Glomerular endothelial cell (primary cell): ENCODE measurements at places on chromosomes 12 and 14.

- no peak for DNase-seq
Observed at GRCh38 chr12:104494793-104495158, 38.0 kb downstream of the CHST11 start.

- DNase-seq = no peak
Observed at GRCh38 chr14:51783765-51784164, 76.6 kb upstream of the GNG2 start.

- no peak for DNase-seq
Observed at GRCh38 chr14:102902086-102902485, 20.4 kb upstream of the AMN start.

DNA sequence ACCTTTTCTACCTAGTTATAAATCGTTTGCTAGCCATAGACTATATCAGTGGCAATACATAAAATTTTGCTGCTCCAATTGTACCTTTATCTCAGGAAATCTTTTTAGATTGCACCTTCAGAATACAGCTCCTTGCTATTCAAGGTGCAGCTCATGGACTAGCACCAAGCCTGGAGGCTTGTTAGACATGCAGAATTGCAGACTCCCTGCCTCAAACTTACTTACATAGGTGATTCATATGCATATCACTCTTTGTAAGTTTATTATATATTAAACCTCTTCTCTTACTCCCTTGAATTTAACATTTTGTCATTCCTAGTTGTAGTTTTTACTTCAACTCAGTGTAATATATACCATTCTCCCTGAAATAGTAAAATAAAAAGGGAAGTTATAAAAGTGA is 195.4 kb upstream of the PDZRN4 start:
- no peak for DNase-seq

DNA sequence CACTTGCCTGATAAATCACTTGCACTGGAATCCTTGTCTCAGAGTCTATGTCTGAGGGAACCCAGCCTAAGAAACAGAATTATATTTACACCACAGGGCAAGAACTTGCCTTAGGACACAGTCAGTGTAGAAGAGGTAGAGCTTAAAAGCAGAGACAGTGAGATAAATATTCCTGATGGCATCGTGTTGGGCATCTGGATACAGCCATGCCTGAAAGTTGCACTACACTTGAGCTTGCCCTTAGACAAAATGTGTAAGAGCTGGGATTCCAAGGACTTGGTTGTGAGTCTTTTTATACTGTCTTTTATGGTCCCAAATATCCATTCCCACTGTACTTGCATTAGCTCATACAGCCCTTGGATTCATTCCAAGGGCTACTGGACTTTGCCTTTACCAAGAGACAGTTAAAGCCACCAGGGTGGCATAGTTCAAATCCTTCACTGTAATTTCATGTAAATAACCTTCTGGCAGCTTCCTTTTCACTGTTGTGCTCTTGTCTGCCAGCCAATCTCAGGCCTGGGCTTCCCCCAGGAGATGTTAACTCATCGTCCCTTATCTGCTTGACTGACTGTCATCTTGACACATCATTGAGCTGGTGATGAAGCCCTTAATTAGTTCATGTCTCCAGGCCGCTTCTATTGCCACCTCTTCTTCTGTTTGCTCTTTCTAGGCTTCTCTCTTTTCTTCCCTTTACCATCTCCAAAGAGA is 577.9 kb upstream of the TBX3 start:
- no peak for DNase-seq

DNA sequence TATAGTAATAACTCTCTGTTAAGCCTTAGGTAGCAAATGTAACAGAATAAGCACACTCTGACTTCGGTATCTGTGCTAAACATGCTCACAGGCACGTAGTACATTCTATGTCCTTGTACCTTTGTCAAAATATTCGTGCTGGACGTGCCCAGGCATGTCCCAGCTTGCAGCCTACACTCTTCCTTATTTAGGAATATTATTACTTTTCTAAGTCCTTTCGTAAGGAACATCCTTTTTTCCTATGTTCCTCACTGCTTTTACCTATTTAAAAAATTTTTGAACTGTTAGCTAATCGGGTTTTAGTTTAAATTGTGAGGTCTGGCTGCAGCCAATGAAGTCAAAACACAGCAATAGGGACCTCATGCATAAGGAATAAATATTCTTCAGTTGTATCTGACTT is 24.1 kb upstream of the UBC start:
- DNase-seq = no peak

GRCh38 chr14:90355540-90356518 is 24.1 kb upstream of the NRDE2 start:
- no peak for DNase-seq

- no peak for DNase-seq
Observed at GRCh38 chr14:105143451-105144025, 25.0 kb downstream of the JAG2 start.

GRCh38 chr14:95674613-95675012 is 11.6 kb upstream of the TCL1B start:
- DNase-seq = no peak

GRCh38 chr12:124469193-124469888 is 98.1 kb downstream of the NCOR2 start:
- no peak for DNase-seq

GRCh38 chr12:99334285-99335056 is 313.1 kb upstream of the GARIN6 start:
- no peak for DNase-seq

GRCh38 chr12:27965411-27965810 is 7.1 kb downstream of the PTHLH start:
- DNase-seq = no peak

GRCh38 chr12:23686095-23686494 is 263.4 kb downstream of the SOX5 start:
- no peak for DNase-seq

- DNase-seq = no peak
Observed at GRCh38 chr12:132279184-132279889, 50.1 kb downstream of the GALNT9 start.

DNA sequence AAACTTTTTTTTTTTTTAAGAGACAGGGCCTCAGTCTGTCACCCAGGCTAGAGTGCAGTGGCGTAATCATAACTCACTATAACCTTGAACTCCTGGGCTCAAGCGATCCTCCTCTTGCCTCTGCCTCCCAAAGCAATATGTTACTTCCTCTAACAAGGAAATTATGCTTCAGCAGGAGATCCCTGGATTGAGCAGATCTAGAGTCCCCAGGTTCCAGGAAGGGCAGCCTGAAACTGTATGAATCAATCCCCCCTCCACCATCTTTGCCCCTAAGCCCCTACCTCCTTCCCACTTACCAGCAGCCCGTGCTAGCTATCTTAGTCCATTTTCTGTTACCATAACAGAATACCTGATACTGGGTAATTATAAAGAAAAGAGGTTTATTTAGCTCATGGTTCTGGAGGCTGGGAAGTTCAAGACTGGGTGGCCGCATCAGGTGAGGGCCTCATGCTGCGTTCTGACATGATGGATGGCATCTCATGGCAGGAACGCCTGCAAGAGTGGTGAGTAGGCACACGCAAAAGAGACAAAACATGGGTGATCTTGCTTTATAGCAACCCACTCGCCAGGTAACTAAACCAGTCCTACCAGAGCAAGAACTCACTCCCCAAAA is 5.0 kb downstream of the TAMALIN start:
- no peak for DNase-seq

- no peak for DNase-seq
Observed at GRCh38 chr12:94305130-94305957, 154.3 kb downstream of the CEP83 start.

GRCh38 chr14:95173518-95173917 is 16.2 kb upstream of the DICER1 start:
- DNase-seq = no peak

DNA sequence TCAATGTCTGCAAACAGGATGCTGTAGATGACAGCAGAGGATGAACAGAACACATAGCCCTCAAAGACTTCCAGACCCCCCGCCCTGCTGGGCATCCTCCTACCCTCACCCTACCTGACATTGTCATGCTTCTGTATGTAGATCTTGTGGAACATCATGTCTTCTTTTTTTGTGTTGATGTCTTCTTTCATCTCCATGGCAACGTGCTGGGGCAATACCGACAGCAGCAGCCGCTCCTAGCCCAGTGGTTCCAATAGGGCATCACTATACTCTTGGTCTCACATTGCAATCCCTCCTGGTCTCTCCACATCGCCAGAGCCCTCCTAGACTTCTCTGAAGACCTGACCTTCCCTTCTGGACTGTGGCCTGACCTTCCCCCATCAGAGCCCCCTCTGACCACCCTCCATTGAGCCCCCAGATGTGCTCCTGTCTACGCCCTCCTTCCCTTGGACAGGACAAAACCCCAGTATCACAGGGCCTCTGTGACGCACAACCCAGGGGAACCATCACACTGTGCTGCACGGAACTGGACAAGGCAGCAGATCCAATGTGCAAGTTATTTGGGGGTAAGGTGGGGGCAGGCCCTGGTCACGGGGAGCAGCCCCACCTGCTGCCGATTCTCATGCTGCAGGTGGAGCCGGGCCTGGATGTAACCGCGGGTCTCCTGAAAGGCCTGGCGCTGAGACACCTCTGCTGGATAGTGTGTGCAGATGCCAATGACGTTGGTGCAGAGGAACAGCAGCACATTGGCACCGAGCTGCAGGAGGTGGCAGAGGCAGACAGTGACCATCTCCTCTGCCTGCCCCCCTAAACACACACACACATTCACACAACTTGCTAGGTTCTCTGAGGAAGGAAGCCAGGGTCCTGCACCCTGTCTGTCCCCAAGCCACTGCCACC is 11.1 kb downstream of the ADCY6 start:
- no peak for DNase-seq

DNA sequence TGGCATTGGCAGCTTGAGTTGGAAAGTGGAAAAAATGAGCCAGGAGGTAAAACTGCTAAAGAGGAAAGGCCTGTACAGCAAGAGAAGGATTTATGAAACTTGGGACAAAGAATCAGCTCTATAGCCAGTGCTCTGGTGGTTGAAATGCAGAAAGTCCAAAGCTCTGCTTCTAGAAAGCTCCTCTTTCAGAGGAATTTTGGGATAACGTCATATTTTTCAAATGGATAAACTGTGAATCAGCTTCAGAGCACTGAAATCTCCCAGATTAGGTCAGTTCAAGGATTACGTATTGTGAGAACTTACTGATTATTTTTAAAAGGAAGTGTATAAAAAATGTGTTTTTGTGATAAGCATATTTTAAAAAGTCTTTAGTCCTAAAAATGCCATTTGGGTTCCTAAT is 203.1 kb upstream of the CNOT2 start:
- peak; percentile 27 for DNase-seq

DNA sequence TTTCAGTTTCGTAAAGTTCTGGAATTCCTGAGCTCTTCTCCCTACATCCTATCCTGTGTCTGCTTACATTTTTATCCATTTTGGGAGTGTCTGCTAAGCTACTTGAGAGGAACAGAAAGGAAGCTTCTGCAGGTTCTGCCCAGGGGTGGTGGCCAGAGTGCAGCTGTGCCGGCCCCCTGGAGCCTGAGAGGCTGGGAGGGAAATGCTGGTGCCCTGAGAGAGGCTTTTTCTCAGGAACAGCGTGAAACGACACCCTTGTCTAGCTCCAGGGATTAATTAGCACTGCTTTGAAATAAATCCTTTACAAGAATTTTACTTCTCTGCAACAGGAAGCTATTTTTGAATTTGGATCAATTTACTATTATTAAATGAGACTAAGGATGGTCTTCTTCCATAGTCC is 165.4 kb downstream of the SLC15A5 start:
- no peak for DNase-seq

GRCh38 chr12:82574191-82574590 is 112.5 kb upstream of the TMTC2 start:
- DNase-seq = no peak

DNA sequence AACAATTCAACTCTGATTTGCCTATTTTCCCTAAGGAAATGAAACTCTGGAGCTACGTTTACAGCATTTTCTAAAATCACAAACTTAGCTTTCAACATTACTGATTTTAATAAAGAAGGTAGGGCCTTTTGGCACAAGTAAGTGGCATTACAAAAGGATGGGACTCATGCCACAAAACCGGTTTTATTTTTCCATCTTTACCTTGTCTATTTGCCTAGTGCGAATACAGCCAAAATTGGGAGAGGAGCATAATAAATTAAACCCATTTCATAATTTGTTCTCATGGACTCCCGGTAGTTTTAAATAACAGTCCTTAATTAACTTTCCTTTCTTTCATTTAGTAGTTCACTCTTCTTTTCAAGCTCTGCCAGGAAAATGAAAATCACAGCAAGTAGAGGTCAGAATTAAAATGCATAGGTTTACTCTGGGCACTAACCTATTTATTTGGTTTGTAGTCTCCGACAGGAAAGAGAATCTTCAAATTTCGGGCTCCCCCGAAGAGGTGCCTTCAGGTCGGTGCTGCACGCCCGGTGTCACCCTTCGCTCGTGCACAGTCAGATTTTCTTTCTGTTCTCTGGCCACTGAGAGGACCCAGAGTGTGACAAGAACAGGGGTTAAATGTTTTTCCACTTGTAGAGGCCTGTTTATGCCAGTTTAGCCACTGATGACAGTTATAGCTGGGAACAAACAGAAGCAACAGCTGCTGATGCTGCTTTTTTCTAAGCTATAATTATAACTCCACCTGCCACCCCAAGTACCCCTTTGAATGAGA is at the start of gene BEST3:
Gene BEST3, minus strand, starts transcription at position 535 of the 772 bp plus-strand sequence. CDS start 1,505 bp downstream, outside the sequence.
- no peak for DNase-seq

- DNase-seq = peak; percentile 4
Observed at GRCh38 chr12:116880213-116880816, 926 bp downstream of the HRK start.

DNA sequence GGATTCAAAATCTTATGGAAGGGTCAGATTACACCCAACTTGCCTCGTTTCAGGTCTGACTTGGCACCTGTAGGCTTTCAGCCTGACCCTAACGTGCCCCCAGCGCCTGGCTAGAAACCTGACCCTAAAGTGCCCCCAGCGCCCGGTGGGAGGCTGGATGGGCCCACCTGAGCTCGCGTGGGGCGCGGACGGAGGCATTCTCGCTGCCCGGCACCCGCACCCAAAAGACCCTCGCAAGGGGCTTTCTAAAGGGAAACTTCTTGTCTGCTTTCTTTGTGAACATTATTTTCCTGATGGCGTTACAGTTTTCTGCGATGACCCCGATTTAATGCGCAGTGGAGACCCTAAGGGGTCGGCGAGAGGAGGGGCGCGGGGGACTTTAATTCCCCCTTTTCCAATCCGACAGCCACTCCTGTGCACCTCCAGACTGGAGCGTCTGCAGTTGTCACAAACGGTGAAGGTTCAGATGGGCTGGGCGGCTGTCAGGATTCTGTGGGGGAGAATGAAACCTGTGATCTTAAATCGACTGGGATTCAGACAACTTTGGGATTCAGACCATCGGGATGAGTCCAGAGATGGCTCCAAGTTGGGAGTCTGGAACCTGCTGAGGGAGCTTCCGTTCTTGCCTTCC is 751 bp upstream of the HRK start:
- DNase-seq = no peak

DNA sequence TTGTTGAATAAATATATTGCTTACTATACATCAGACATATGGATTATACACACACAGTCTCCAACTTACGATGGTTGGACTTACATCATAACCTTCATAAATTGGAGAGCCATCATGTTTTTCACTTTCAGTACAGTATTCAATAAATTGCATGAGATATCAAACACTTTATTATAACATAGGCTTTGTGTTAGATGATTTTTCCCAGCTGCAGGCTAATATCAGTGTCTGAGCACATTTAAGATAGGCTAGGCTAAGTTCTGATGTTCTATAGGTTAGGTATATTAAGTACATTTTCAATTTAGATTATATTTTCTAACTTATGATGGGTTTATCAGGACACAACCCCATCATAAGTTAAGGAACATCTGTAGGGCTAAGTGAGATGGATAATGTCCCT is 17.9 kb upstream of the KRR1 start:
- no peak for DNase-seq

GRCh38 chr12:23472329-23472971 is 477.0 kb downstream of the SOX5 start:
- no peak for DNase-seq

- no peak for DNase-seq
Observed at GRCh38 chr14:69572030-69572840, 2.4 kb downstream of the CCDC177 start.
